ENCODE measurements at places on chromosomes 2 and 18.

DNA sequence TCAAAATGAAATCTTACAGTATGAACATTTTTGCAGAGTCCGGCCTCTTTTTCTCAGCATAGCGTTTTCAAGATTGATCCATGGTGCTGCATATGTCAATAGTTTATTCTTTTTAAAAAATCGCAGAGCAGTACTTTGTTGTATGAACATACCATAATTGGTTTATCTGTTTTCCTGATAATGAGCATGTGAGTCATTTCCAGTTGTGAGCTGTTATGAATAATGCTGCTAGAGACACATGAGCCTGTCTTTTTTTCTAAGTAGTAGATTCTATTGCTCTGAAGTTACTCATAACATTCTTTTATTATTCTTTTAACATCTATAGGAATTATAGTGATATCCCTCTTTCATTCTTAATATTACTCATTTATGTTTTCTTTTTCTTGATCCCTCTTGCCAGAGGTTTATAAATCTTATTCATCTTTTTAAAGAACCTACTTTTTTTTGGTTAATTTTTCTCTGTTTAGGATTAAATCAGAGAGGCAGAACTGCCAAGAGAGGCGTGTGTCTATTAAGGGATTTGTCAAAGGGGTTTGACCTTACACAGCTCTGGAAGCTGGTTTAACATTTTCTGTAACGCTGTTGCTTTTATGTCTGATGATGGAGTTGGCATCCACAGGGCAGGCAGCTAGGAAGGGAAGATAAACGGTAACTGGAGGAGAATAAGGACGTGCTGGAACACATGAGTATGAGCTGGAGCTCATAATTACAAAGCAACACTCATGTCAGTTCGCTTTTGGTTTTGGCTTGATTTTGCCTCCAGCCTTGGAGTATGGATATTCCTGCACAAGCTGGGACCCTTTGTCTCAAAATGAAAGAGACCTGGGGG lies 47.4 kb downstream of the MGAT5 start:
- DNase-seq, result no peak

- DNase-seq, result no peak
Measured at GRCh38 chr2:84486441-84487115, 27.5 kb upstream of the SUCLG1 start.

GRCh38 chr2:22377268-22377667 lies 1007.7 kb upstream of the KLHL29 start:
- no peak for DNase-seq

DNA sequence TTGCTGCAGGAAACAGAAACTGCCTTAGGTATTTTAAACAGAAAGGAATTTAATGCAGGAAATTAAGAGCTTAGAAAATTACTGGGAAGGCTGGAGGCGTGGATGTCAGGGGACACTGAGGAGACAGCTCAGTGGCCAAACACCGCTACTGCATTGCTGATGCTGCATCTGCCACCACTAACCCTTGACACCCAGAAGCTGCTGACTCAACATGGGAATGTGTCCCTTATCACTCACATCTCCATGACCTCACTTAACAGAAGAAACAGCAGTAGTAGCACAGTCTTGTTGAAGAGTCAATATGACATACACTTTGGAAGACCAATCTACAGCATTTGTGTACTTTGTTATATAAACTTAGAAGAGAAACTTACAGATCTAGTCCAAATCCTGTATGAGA lies 906.1 kb downstream of the SLC4A3 start:
- no peak for DNase-seq

GRCh38 chr2:102264952-102265351 lies 46.4 kb upstream of the IL1RL1 start:
- no peak for DNase-seq

- DNase-seq, result no peak
Measured at GRCh38 chr2:204732019-204732418, 186.7 kb downstream of the PARD3B start.

GRCh38 chr2:45263147-45263546 lies 253.9 kb upstream of the SIX2 start:
- no peak for DNase-seq
